ENCODE measurements at places on chromosomes 16 and 17.

DNA sequence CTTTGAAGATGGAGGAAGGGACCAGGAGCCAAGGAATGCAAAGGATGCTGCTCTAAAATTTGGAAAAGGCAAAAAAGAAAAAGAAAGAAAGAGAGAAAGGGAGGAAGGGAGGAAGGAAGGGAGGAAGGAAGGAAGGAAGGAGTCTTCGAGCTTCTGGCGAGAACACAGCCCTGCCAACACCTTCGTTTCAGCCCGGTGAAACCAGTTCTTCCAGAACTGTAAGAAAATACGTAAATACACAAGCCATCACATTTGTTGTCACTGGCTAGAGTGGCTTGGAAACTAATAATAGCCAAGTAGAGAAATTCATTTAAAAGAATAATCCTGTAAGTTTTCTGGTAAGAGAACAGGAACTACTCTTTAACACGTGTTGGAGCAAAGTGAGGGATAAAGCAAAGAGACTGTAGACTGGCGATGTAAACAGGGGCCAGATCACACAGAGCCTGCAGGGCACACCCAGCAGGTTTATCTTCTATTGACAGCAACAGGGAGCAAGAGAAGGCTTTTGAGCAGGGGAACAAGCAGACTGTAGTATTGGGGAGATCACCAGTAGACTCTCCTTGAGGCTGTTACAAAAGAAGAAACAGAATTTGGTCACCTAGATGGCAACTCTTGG lies 188.7 kb upstream of the MPHOSPH6 start:
- DNase-seq = no peak

- no peak for DNase-seq
Measured at GRCh38 chr17:51733166-51733565, 425.3 kb downstream of the CA10 start.

- no peak for DNase-seq
Measured at GRCh38 chr17:4074831-4075495, 67.9 kb downstream of the ZZEF1 start.

- no peak for DNase-seq
Measured at GRCh38 chr16:65202461-65202860, 80.6 kb upstream of the CDH11 start.

GRCh38 chr16:12213180-12213579 lies 236.6 kb downstream of the SNX29 start:
- DNase-seq = no peak

- DNase-seq = no peak
Measured at GRCh38 chr16:1182950-1183907, 30.3 kb downstream of the CACNA1H start.

DNA sequence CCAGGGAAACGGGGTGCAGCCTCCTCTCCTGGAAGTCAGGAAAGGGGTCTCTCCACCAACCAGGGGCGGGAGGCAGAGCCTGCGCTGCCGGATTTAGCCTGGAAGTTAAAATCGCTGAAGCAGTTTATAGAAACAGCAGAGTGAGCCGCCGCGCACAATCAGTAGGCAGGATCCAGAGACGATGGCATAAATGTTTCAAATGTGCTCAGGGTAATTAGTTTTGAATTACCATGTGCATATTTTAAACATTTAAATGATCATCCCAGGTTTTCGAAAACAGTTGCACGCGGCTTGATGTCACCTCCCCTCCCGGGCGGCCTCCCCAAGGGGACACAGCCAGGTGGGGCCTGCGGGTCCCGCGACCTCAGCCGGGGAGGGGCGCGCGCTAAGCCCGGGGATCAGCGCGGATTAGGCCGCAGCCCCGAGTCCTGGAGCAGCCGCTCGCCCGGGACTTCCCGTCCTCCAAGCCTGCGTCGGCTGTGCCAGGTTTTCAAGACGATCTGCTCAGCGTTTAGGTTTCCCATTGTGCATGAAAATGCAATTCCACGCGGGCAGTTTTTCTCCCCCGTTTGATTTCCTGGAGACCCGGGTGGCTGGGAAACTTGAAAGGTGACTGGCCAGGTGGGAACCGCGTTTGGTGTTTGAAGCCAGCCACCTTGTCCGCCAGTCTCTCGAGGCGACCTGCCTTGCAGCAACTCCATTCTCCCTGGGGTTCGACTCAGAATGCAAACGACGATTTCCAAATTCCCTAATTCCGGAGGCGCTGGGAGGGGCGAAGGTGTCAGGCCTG lies 78.3 kb downstream of the RPA1 start:
- no peak for DNase-seq

GRCh38 chr16:78297066-78297666 lies 197.7 kb downstream of the WWOX start:
- peak; percentile 44 for DNase-seq

- DNase-seq = no peak
Measured at GRCh38 chr16:67683767-67684166, 17.2 kb downstream of the C16orf86 start.

GRCh38 chr16:47881574-47881973 lies 274.2 kb downstream of the ABCC12 start:
- no peak for DNase-seq

DNA sequence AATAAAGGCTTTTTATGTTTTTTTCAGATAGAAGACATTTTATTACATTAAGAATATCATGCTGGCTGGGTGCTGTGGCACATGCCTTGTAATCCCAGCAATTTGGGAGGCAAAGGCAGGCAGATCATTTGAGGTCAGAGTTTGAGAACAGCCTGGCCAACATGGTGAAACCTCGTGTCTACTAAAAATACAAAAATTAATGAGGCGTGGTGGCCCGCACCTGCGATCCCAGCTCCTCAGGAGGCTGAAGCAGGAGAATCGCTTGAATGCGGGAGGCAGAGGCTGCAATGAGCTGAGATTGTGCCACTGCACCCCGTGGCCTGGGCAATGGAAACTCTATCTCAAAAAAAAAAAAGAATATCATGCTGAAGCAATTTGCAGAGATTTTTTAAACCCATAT lies 29.1 kb upstream of the HAPSTR1 start:
- no peak for DNase-seq

GRCh38 chr16:3282103-3282729 lies 1.1 kb upstream of the ZNF263 start:
- no peak for DNase-seq

- DNase-seq = no peak
Measured at GRCh38 chr16:74268372-74268782, 28.2 kb upstream of the PSMD7 start.

- no peak for DNase-seq
Measured at GRCh38 chr16:80100186-80100585, 440.6 kb upstream of the DYNLRB2 start.

- no peak for DNase-seq
Measured at GRCh38 chr17:73939806-73940205, 263.7 kb upstream of the RPL38 start.

DNA sequence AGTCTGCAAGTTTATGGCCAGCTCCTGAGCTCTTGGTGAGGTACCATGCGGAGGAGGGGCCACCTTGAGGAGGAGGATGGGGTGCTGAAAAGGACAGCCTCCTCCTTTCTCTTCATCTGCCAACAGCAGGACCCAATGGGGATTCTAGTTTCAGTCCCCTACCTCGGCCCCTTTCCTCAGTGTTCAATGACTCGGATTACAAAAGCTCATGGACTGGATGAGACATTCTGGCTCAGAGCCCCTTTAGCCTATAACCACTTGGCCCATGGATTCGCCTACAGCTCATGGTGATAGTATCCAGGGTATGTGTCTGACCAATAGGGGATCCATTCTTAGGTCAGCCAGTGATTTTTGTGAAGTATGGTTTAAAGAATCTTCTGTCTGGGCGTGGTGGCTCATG lies 8.5 kb upstream of the PIK3R6 start:
- DNase-seq = no peak

- no peak for DNase-seq
Measured at GRCh38 chr17:7497636-7498035, 13.5 kb downstream of the POLR2A start.

DNA sequence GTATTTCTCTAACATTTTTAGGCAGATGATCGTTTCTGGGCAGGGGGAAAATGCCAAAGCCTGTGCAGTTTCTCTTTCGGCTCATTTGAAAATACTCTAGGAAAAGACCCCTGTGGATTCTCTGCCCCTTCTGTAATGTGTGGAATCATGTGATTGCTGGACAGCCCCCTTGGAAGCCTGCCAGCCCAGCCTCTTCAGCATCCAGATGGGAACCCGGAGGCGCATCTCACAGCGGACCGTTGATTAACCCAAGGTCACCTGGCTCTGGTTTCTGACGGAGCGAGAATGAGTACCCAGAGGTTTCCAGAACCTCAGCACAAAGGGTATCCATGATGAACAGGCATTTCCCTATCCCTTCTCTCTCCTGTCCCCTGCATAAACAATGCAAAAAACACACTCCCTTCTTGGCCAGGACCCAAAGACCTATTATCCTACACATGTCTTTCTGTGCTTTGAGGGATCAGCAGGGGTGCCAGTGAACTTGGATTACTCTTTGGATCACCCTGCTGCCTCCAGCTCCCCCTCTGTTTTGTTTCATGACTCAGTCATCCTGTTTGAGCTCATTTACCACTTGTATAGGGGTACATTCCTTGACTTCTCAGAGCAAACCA lies 957.1 kb upstream of the RBFOX1 start:
- DNase-seq = no peak

DNA sequence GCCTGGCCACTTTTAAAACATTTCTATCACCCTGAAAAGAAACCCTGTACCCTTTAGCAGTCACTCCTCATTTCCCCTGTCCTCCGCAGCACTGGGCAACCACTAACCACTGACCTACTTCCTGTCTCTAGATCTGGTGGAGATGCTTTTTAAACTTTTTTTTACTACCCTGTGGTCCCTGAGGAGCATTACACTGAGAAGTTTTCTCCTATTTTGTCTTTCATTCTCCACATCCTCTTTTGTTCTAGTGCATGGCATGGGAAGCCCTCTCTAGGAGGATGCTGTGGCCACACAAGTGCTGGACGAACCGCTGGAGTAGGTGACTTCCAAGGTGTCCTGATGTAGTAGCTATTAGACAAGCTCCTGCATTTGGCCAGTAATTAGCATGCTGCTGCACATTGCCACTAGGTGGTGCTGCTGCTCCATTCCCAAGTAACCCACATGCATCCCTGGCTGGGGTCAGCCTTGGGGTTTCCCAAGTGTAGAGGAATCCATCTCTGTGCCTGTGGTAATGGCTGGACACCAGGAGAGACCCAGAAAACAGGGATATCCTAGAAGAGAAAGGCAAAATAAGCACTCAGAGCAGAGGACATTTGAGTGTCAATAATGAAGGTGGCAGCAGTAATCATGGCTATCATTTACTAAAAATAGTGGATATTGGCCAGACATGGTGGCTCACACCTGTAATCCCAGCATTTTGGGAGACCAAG lies 143.8 kb upstream of the CRHR1 start:
- no peak for DNase-seq

GRCh38 chr17:57776366-57776765 lies 31.3 kb upstream of the CCDC182 start:
- no peak for DNase-seq

DNA sequence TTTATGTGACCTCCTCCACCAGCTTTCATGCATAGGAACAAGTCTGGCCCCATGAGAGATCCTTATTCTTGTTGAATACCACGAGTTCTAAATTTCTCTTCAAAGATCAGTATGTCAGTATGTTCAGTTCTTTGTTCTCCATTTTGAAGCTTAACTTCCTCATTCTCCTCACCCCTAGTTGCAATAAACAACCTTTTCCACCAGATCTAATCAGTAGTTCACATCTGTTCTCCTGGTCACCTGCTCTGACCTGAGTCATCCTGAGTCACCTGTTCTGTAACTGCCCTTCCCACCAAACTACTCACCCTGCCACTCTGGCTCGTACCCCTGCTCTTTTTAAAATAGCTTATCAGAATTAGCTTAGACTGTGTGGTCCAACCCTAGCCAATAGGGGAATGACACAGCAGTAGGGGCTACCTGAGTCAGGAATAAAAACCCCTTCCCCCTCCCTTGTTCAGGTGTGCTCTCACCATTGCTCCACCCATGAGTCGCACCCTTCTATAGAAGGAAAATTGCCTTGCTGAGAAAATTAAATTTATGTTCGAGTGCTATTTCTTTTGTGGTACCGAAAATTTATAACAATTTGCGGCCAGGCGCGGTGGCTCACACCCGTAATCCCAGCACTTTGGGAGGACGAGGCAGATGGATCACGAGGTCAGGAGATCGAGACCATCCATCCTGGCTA lies 94.6 kb downstream of the EMP2 start:
- DNase-seq = no peak

DNA sequence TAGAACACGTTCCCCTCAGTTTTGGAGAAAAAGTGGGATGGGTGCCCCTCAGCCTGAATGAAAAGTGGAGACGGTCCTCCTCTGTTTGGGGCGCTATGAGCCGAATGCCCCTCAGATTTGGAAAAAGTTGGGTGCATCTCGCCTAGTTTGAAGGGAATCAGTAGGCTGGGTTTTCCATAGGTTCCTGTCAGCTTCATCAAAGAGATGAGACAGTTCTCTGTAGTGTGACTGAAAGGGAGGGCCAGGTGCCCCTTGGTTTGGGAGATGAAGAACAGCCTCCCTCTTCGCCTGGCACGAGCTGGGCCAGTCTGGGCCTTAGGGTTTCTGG lies 742 bp upstream of the SLC9A5 start:
- DNase-seq = no peak

GRCh38 chr17:56908001-56908542 lies 5.8 kb downstream of the TRIM25 start:
- DNase-seq = no peak

DNA sequence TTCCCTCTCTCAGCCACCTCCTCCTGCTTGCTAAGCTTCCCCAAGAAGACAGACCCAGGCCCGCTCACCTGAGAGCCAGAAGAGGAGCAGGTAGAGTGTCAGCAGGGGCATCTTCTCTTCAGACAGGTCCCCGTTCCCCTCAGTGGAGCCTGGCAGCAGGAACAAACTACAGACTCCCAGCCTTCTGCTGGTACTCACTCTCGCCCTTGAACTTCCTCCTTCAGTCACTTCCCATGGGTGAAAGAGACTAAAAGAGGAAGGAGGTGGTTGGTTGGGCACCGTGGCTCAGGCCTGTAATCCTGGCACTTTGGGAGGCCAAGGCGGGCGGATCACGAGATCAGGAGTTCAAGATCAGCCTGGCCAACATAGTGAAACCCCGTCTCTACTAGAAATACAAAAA lies at the start of gene CD300LF:
Gene CD300LF (minus strand): TSS at position 168 of the 400 bp plus-strand sequence. CDS start 57 bp downstream, at position 111.
- no peak for DNase-seq

- no peak for DNase-seq
Measured at GRCh38 chr17:65489413-65490155, 71.9 kb downstream of the AXIN2 start.

- no peak for DNase-seq
Measured at GRCh38 chr17:19338031-19338990, 24.2 kb downstream of the B9D1 start.

DNA sequence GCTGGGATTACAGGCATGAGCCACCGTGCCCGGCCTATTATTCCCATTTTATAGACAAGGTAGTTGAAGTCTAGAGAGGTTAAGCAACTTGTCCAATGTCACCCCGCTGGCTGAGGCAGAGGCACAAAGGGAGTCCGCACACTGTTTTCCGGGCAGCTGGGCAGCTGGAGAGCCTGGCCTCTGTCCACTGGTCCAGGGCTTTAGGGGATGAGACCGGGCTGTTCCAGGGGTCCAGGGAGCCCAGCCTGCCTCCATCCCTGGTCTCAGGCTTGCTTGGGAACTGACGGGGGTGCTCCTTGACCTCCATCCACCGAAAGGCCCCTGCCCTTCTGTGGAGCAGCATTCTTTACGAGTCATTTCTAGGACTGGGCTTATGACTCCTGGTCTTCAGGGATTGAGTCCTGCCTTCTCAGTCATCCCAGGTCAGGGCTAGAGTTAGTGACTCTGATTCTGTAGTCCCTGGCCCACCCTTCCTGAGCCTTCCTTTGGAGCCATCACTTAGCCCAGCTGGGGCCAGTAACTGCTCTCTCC lies 37.5 kb downstream of the SOCS3 start:
- DNase-seq = no peak

Data from NCI-H2081 treated with DMSO at 0.1 percent for 48 hours (cell line).